ENCODE measurements at places on chromosomes 7 and 10.
A peak's percentile ranks its signal among the peaks of the same experiment; 100 is the strongest.

GRCh38 chr10:66777665-66778064 is 148.2 kb upstream of the LRRTM3 start:
- DNase-seq: no peak

DNA sequence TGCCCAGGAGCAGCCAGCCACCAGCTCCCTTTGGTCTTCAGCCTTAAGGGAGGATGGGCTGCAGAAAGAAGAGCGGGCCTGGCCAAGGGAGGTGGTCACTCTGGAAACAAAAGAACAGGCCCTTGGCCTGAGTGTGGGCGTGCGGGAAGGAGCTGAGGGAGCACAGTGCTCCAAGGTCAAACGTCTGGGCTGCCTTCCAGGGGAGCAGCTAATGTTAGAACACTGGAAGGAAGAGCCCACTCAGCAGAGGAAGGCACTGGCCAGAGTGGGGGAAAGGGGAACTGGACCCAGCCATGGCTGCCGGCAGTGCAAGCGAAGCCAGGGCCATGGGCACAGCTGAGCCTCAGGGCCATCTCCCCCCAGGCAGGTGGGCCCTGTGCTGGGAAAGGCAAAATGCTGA is 42.7 kb downstream of the FAM53B start:
- no peak for DNase-seq

DNA sequence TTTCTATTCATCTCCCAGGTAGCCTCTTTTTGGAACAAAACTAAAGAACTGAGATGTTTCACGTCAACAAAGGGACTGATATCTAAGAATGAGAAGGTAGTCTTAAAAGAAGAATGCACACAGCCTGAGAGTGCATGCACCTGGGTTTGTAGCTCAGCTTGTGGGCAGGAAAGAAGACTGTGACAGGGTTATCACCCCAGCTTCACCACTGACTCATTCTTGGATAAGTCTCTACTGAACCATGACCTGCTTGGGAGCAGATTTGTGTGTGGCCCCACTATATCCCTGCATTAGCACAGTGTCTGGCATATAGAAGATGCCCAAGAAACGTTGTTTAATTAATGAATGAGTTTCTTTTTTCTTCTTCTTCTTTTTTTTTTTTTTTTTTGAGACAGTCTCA is 187.5 kb downstream of the GPAM start:
- no peak for DNase-seq

DNA sequence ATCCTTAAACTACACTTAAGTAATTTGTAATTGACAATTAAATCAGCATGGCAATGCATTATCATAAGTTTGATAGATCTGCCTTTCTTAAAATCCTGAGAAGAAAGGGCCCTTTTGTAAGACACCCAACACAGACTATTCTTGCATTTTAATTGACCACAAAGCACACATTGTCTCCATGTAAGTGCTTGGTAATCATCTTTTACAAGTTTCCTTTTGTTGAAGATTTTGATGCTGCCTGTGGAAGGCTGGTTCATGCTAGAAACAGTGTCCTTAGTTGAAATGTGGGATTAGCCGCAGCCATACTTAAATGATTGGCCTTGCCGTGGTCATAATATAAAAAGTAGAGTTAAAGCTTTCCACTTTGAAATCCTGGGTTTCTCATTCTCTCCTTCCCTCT is 32.3 kb upstream of the CELF2 start:
- no peak for DNase-seq

- no peak for DNase-seq
Measured at GRCh38 chr7:28939844-28940544, 18.1 kb downstream of the TRIL start.

- DNase-seq: no peak
Measured at GRCh38 chr7:108307595-108307994, 148.6 kb downstream of the NRCAM start.

DNA sequence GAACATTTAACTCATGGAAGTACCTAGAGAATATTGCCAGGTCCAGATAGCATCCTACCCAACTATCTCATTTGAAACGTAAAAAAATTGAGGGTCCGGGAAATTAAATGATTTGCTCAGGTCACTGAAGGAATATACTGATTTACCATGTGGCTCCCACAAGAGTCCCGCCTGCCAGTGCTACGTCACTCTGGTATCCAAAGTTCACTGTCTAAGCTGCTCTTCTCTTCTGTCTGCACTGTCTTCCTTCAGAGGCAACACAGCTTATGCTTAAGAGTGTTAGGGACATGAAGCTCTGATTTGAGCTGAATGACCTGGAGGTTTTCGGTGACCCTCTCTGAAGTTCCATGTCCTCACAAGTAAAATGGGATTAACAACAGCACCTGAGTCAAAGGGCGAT is 114.6 kb downstream of the PDE1C start:
- DNase-seq: no peak

DNA sequence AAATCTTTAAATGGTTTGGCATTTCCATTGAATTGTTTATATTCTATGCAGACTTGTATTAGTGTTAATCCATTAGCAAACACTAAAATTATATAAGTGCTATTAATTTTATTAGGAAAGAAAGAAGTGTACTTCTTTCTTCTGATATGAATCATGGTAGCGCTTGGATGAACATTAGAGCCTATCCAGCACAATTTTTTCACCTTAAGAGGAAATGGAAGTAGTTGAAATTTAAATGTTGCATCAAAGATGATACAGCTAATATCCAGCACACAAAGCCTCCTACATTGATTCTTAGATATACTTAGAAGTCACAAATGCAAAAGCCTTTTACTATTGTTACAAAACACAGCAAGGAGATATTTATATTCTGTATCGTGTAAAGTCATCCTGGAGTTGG is 174.5 kb downstream of the AHR start:
- DNase-seq: no peak

DNA sequence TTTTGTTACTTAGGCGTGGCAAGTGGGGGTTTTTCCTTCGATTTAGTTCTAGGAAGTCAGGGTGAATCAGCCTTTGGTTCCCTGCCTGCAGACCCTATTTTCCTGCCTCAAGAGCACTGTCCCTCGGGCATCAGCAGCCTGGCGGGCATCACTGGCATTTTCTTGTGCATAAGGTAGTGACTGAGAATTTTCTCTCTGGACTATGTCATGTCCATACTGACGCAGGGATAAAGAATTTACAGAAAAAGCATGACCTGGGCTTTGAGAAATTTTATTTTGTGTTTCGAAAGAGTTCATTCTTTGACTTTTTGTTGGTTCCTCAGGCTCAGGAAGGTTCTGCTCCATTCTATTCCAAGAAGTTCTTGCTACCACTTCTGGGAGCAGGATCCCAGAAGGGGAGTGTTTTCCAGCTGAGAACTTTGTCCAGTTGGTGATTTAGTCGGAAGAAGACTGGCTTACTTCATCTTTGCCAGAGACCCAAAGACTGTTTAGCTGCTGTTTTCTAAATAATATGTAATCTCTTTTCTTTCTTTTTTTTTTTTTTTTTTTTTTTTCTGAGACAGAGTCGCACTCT is 213.9 kb upstream of the SH2B2 start:
- DNase-seq: no peak

GRCh38 chr10:6050801-6051445 is 11.2 kb downstream of the IL2RA start:
- DNase-seq: no peak

DNA sequence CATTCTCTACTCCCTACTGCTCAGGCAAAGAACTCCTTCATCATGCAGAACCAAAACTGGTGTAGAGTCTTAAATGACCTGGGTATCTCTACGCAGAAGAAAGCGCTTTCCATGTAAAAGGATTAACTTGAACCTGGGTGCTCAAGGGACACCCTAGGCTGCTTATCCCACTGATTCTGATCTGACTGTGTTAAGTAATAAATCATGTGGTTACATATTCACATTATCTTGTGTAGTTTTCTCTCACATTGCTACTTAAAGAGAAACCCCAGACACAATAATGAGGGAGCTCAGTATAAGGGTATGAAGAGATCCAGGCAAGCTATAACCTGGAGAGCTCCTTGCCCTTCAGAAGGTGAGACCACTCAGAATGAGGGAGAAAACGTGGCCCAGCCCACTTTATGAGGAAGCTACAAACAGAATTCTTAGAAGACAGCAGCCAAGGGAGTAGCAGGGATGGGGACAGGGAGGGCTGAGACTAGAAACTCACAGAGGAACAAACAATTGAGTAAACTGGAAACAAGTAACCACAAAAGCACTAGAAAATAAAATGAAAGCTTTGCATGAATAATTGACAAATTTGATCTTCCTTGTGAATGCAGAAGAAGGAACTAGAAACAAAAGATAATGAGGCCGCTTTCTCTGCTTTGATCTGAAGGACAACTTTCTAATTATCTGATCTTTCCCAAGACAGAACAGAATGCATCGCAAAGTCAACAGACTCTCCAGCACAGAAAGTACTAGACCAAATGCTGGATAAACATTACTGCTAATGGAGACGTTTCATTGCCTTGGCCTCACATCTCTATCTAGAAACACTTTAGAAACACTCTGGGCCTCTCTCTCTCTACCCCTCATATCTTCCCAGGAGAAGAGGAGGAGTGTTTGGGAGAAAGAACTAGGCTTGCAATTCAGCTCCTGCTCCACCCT is 76.1 kb downstream of the LRRC17 start:
- DNase-seq: no peak

GRCh38 chr7:8982338-8982992 is 549.1 kb downstream of the NXPH1 start:
- DNase-seq: no peak

DNA sequence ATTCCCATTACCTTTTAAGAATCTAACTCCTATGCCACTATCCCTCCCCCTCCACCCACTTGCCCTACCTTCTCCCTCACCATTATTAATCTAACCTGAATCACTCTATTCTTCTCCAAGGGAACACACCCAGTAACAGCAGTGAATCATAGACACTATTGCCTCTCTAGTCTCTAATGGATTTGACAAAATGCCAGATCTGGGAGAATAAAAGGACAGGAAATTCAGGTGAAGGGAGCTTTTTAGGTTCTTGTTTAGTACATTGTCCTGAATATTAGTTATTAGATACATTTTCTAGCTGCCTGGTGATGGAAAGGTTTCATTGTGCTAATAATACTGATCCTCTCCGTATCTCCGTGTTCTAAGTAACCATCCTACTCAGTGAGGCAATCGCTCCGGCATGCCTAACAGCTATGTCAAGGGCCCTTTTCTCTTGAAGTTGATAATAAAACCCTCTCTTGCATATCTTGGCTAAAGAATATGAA is 4.1 kb upstream of the SFR1 start:
- no peak for DNase-seq

DNA sequence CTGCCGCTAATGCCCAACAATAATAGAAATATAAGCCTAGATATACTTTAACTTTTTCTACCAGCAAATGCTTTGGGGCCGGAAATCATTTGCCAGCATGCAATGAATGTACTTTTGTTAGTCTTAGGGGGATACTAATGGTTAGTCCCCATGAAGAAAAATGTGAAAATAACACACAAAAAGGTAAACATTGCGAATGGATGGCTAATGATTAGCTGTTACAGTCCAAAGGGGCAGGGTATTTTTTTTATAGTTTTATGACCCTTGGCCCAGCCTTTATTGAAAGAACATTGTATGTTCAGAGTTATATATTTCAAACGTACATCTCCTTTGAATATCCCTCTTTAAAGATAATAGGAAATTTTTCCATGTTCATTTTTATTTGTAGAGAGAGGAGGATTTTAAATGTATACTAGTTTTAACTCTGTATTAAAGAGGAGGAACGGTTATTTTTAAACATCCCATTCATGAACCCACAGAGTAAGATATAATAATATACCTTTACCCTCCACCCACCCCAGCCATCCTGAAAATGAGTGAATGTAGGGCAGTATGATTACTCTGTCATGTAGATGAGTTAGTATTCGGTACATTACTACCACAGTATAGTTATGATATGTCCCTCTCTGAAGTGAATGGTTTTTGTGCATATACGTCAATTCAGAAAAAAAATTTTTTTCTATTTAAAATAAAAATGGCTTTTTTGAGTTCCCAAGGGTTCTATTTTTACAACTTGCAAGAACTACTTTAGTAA is 63.6 kb downstream of the ARID5B start:
- no peak for DNase-seq

- no peak for DNase-seq
Measured at GRCh38 chr10:73501651-73502050, 5.8 kb upstream of the PPP3CB start.

GRCh38 chr10:125774581-125775191 is 935 bp downstream of the MMP21 start:
- no peak for DNase-seq

GRCh38 chr7:68888971-68889385 is 709.3 kb upstream of the AUTS2 start:
- no peak for DNase-seq

DNA sequence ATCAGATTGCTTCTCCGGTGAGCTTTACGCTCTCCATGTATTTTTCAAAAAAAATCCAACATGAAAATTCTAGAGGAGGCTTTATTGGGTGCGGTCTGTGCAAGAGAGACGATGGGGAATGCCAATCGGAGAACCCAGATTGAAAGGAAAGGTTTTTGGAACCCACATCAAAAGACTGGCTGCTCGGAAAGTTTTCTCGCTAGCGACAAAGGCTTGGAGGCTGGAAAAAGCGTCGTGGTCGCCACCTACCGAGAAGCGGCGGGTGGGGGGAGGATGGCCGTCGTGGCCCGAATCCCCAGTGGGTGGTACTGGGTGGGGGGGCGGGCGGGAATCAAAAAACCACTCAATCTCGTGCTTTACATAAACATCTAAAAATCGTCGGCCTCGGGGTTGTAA is 1.1 kb upstream of the GTF2I start:
- DNase-seq: no peak

GRCh38 chr7:36462551-36463137 is 73.0 kb downstream of the ANLN start:
- no peak for DNase-seq

- no peak for DNase-seq
Measured at GRCh38 chr7:10181996-10182395, 791.7 kb upstream of the PHF14 start.

GRCh38 chr10:49679480-49679893 is at the start of gene C10orf53:
Gene C10orf53 (plus strand): TSS chr10:49679651. CDS start chr10:49679698, 47 bp downstream.
- peak; percentile 28 for DNase-seq

DNA sequence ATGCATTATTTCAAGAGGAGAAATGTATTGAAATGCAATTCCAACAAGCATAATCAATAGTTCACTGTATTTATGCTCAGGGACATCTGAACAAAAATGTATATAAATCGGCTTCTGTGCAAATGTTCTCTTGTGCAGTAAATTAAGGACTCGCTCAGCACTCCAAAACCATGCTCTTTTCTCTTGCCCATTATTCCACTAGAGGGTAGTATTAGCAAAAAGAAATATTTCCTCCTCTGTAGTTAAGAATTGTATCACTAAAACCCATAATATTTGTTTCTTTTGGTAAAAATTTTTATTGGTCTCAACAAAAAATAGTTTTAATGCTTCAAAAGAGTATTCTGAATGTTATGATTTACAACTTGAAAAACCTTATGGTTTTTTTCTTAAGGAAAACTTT is 803.1 kb downstream of the PCDH15 start:
- no peak for DNase-seq
